CD4-positive, alpha-beta T cell treated with Interleukin-12 subunit alpha and Interleukin-12 subunit beta, for 1 hour (primary cell): ENCODE measurements at places on chromosomes 3 and 15.

- no peak for DNase-seq
Measured at GRCh38 chr15:52021892-52022540, 3.0 kb downstream of the MAPK6 start.

- no peak for DNase-seq
Measured at GRCh38 chr15:53328341-53328740, 431.1 kb downstream of the WDR72 start.

GRCh38 chr3:39267631-39268548 lies 11.9 kb downstream of the CX3CR1 start:
- DNase-seq, result peak; percentile 82

DNA sequence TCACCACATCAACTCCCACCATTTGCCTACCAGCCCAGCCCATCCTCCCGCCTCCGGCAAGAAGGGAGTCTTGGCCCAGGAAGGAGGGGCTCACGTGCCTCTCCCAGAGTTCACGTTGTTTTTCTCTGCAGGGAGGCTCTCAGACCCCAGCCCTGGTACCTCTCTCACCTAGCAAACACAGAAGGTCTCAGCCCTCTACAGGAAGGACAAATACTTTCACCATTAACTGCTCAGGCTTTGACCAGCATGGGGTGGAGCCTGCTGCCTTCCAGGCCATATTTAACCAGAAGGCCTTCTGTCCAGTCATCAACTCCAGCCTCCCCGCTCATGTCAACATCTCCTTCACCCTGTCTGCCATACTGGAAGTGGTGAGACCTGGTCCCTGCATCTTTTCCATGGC lies 19.0 kb upstream of the HTR3E start:
- no peak for DNase-seq

- no peak for DNase-seq
Measured at GRCh38 chr3:58496206-58496857, 4.4 kb downstream of the KCTD6 start.

- no peak for DNase-seq
Measured at GRCh38 chr3:87044409-87044808, 53.5 kb upstream of the VGLL3 start.

GRCh38 chr3:135916310-135916709 lies 49.2 kb upstream of the PPP2R3A start:
- no peak for DNase-seq

- no peak for DNase-seq
Measured at GRCh38 chr15:62850791-62851291, 191.7 kb upstream of the TPM1 start.

DNA sequence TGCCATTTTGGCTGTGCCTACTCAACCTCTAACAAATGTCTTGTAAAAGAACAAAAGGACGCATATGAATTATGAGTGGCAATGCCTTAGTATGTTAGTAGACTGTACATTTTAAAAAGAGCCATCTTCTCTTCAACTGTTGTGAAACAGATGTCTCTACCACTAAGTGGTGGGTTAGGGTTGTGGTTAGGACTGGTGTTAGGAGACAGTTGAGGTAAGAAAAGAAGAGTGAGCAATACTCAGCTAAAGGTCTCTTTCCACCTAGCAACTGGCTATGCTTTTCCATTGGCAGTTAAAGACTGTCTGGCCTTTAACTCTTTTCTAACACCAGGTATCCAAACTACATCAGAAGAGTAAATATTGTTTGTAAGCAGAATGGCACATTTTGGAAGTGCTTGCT lies 221.7 kb upstream of the TBC1D5 start:
- no peak for DNase-seq

DNA sequence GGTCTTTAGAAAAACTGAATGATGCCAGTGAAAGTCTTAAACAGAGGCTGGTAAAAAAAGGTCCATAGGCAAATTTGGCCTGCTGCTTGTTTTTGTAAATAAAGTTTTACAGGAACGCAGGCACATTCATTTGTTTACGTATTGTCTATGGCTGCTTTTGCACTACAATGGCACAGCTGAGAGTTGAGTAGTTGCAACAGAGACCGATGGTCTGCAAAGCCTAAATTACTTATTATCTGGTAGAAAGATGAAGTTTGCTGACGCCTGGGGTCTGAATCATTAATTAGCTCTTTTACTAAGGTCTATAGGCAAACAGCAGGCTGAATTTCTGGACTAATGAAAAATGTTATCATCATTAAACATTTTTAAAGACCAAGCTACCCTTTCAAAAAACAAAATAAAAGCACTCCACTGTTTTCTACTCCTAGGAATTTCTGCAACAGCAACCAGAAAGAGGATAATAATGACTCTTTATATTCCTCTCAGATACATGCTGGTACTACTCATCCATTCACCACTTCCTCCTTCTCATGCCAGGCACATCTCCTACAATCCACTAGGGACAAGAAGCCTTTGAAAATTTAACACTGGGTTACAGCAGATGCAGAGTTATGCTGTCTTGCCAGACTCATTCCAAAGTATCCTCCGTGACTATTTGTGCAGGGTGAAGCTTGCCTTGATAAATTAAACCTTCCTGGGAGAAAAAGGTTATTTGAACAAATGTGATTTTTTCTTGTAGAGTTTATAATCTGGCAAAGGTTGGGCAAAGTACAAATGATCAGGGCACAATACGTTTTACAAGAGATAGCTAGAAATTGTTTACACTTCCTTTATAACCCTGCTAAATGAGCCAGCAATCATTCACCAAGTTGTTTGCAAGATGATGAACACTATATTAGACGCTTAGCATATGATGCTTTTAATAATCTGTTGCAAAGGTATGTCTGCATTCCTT lies 6.0 kb downstream of the GATM start:
- DNase-seq, result no peak

DNA sequence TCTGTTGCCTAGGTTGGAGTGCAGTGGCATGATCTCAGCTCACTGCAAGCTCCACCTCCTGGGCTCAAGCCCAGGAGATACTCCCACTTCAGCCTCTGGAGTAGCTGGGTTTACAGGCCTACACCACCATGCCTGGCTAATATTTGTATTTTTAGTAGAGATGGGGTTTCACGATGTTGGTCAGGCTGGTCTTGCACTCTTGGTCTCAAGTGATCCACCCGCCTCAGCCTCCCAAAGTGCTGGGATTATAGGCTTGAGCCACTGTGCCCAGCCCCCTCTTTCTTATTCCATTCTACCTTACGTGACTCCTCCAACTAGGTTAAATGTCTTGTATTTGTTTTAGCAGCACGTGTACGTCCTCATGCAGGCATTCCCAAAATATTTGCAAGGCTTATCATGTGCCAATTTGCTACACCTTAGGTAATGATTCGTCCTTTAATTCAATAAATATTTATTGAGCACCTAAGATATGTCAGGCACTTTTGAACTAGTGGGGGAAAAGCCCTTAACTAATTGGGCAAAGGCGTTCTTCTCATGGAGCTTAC lies 14.9 kb upstream of the MAGI1 start:
- DNase-seq, result no peak

- DNase-seq, result no peak
Measured at GRCh38 chr3:194688946-194689345, 3.3 kb downstream of the FAM43A start.

- DNase-seq, result no peak
Measured at GRCh38 chr3:123376451-123377242, 72.2 kb downstream of the ADCY5 start.

DNA sequence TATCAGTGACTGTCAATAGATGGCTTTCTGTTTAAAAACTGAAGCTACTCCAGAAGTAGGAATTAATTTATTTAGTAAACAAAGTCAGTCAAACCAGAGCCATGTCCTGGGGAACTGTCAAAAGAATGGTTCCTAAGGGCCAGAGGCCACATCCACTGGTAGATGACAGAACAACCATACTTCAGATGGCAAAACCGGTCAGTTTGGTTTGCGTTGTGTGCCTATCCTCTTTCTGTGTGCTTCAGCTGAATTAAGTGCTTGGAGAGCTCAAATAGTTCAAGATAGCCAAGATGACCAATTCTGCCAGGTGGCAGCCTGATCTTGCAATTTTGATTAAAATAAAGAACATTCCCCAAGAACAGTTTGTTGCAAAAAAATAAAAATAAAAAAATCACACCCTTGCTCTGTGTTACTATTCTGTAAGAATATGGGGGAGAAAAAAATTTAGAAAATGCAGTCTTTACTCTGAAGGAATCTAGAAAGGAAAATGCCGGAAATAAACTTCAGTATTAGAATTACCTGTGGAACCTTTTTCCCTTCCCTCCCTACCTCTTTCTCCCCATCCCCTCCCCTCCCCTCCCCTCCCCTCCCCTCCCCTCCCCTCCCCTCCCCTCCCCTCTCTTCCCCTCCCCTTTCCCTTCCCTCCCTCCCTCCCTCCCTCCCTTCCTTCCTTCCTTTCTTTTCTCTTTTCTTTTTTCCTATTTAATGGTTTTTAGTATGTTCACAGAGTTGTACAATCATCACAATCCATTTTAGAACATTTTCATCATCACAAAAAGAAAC lies 2.5 kb downstream of the MAP3K13 start:
- DNase-seq, result no peak

GRCh38 chr3:39192490-39193092 lies at the start of gene XIRP1:
XIRP1 (minus strand) TSS chr3:39192595; CDS start chr3:39189445, 3,150 bp downstream.
- DNase-seq, result no peak

DNA sequence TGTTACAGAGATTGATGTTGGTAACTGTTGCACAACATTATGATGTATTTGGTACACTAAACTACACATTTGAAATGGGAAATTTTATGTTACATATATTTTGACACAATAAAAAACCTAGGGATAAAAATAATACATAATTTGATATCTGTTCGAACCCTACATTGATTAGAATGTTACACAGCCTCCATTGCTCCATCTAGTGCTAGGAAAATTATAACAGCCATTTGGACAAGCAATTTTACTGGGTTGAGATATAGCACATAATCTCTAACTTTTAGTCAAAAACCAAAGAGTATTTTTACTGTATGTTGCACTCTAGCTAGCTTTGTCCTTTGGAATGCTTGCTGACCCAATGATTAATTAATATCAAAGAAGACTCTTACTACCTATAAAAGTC lies 108.1 kb downstream of the LSAMP start:
- no peak for DNase-seq

GRCh38 chr3:161107311-161107710 lies 2.2 kb upstream of the B3GALNT1 start:
- no peak for DNase-seq
